ENCODE measurements at places on chromosomes 11 and 22.

- DNase-seq = no peak
Measured at GRCh38 chr11:69481393-69481844, at the start of gene LINC01488. Gene LINC01488, plus strand, starts transcription at chr11:69481663.

DNA sequence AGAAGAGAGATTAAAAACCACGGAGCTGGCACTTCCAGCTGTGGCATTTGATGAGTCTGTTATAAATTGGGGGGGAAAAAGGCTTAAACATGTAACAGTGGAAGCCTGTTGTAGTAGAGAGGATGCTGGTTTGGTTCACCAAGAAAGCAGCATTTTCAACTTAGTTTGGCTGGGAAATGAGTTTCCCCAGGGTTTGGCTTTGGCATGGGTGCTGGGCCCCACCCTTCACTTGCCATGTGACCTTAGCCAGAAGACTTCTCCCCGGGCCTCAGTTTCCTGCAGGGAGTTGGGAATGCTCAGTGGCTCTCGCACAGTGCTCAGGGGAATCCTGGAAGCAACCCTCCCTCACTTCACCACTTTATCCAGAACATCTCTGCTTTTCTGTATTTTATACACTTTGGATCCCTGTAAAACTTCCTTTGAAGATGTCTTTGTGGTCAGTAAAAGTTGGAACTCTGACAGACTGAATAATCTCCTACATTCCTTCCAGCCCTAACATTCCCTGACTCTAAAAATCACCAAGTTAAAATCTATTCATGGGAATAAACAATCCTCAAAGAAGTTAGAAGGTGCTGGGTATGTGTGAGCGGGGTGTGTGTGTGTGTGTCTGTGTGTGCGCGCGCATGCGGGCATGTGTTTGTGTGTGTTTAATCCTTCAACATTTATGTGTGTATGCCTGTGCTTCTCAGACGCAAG is 166.0 kb downstream of the TENM4 start:
- DNase-seq = no peak

- DNase-seq = no peak
Measured at GRCh38 chr11:119626197-119626841, 102.7 kb downstream of the NECTIN1 start.

DNA sequence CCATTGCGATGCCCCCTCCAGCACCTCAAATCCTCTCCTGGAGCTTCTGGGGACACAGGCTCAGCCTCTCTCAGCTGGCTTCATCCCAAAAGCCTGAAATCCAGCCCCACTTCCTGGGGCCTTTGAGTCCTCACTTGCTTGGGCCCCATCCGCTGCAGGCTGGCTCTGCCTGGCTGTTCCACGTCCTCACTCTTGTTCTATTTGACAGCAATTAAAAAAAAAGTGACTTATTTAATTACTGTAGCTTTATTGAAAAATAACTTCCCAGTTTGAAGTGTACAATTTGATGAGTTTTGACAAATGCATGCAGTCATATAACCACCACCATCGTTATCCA is 27.2 kb downstream of the PARVG start:
- no peak for DNase-seq

Measured in stimulated activated CD4-positive, alpha-beta T cell treated with anti-CD3 and anti-CD28 coated beads, Interleukin-1b, Interleukin-23, amount 100 ng/mL, for 48 hours (primary cell).